ENCODE measurements at places on chromosomes 7 and 10.

DNA sequence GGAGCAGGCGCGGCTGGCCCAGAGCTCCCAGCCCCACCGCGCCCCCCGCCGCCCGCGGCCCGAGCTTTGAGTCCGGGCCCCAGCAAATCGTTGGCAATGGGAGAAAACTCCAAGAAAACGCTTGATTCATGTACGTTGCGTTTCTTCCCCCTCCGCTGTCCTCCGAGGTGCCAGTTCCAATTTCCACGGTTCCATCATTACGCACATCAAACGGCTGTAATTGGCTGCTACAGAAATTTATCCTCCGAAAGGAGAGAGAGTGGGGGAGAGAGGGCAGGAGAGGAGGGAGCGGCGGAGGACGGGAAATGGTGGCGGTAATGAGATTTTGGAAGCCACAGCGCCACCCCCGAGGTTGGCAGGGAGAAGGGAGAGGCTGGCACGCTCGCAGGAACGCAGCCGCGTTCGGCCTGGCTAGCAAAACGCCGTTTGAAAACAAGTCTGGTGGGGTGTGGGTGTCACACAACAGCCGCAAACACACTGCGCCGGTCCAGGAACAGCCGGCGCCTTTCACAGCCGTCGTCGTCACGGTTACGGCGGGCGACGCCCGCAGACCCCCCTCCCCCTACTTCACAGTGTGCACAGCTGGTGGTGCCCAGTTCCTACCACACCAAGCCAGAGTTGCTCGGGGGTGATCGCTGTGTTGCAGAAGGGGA, 57.5 kb downstream of the UNCX start:
- H3K27ac ChIP-seq, result no peak overlapping the region
- peaks cover 13% of the 10 kb centered on the region for H3K27me3 ChIP-seq
- DNase-seq, result peak; percentile 19
- H3K4me1 ChIP-seq, result peaks cover 5% of the 10 kb centered on the region

- DNase-seq, result no peak
- no peaks in the 10 kb centered on the region for H3K36me3 ChIP-seq
- peaks cover 25% of the 10 kb centered on the region for H3K27me3 ChIP-seq
- no peaks in the 10 kb centered on the region for H3K4me1 ChIP-seq
- H3K4me3 ChIP-seq, result no peak overlapping the region
- no peak overlapping the region for H3K27ac ChIP-seq
These were observed 140.3 kb downstream of the GPR85 start for GRCh38 chr7:112946350-112946749.

DNA sequence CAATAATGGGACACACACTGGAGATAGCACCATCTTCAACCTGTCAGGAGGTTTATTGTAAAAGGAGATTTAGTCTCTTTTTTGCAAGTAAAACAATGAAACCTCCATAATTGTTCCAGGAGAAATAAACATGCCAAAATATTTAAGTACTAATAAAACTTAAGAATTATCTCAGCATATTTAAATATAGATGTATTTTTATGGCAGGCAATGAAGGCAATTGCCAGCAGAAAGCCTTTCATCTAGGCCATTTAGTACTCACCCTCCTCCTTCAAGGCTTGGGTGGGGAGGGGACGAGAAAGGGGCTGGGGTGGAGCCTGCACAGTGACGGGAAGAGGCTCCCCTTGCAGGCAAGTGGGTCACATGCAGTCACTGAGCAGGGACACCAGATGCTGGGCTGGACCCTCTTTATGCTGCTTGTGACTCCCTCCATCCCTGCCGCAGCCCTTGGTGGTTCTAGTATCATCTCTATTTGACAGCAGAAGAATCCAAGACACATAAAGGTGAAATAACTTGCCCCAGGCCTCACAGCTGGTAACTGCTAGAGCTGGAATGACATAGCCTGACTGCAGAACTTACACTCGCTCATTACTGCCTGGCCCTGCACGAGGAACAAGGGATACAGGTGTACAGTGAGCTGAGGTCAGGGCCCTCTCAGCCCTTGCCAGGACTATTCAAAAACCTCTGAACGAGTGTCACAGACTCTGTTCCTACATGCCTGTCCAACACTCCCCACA, 449.5 kb upstream of the ZMIZ1 start:
- H3K27me3 ChIP-seq, result peaks cover 24% of the 10 kb centered on the region
- H3K4me1 ChIP-seq, result no peaks in the 10 kb centered on the region
- no peak for DNase-seq
- H3K27ac ChIP-seq, result no peak overlapping the region

DNA sequence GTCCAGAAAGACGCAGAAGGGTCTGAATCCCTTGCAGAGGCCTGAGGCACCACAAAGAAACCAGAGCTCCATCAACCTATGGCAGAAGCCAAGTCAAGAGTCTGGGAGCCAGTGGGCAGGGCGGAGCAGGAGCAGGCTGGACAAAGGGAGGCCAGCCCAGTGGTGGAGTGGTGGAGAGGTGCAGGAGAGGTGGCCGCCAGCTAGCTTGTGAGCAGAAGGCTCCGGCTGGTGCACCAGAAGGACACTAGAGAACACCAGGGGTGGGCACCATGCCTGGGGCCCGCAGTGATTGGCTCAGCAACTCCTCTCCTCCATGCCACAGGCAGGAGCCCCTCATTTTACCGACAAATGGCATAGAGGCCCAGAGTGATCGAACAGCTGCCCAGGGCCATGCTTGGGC, 186.6 kb downstream of the GRID1 start:
- H3K36me3 ChIP-seq, result no peaks in the 10 kb centered on the region
- no peak overlapping the region for H3K27ac ChIP-seq
- H3K27me3 ChIP-seq, result no peaks in the 10 kb centered on the region
- no peak overlapping the region for H3K4me3 ChIP-seq
- no peaks in the 10 kb centered on the region for H3K4me1 ChIP-seq

DNA sequence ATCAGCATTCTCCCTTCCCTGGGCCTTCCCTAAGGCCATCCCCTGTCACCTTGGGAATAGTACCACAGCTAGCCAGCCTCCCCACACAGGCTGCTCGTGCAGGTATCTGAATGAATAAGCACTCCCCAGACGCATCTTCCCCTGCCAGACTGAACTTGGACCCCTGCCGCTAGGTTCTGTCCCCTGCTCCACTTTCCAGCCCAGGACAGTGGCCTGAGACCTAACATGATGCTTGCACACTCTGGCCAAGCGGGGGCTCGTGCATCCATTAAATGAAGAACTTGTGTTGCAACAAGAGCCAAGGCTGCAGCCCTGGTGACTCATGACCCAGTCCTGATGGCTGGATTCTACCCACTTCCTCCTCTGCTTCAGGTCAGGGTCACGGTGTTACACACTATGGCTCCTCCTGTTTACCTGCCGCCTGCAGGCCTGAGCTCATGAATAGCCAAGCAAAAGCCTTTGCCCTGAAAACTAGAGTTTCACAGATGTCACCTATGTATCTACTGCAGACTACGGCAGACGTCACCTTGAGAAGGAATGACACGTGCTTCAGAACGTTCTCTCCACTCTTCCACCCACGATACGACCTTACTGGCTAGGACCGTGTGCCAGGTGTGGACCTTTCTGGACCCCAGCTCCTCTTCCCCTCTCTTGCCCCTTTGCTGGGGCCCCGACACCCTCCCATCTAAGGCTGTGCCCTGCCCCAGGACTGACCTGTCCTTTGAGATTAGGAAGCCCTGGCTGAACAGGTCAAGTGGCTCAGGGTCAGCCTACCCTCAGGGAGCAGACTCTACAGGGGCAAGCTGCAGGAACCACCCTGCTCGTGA, 6.5 kb downstream of the ASB13 start:
- H3K4me3 ChIP-seq, result no peak overlapping the region
- no peak for DNase-seq
- no peak overlapping the region for H3K27ac ChIP-seq
- H3K4me1 ChIP-seq, result peaks cover 35% of the 10 kb centered on the region
- no peaks in the 10 kb centered on the region for H3K27me3 ChIP-seq

GRCh38 chr7:82625377-82625776, 181.8 kb upstream of the CACNA2D1 start:
- H3K36me3 ChIP-seq, result no peaks in the 10 kb centered on the region
- no peaks in the 10 kb centered on the region for H3K4me1 ChIP-seq
- DNase-seq, result no peak

- DNase-seq, result no peak
- no peak overlapping the region for H3K27ac ChIP-seq
- H3K36me3 ChIP-seq, result no peaks in the 10 kb centered on the region
- no peak overlapping the region for H3K4me3 ChIP-seq
- H3K27me3 ChIP-seq, result no peaks in the 10 kb centered on the region
These were observed 104.2 kb downstream of the SAMD9 start for GRCh38 chr7:93013446-93014061.

GRCh38 chr10:132685921-132686680, 99.8 kb downstream of the NKX6-2 start:
- peaks cover 4% of the 10 kb centered on the region for H3K36me3 ChIP-seq
- no peaks in the 10 kb centered on the region for H3K27me3 ChIP-seq
- H3K27ac ChIP-seq, result no peak overlapping the region
- no peak overlapping the region for H3K4me3 ChIP-seq

DNA sequence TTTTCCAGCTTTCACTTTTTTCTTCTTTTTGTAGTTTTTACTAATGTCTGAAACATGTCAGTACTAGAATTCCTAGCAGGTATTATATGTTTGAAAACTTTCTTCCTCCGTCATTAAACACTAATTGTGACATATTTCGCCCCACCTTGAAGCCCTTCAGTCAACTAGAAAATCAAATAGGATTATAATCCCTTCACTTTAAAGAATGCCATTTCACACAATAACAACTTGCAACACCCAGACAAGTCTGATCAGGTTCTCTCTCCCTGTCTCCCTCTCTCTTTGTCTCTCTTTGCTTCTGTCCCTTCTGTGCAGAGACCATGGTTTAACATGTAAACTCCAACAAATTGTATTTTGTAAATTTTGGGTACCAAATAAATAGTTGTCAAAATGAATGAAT, 373.5 kb downstream of the SEMA3D start:
- no peak overlapping the region for H3K27ac ChIP-seq
- no peaks in the 10 kb centered on the region for H3K4me1 ChIP-seq
- no peak overlapping the region for H3K4me3 ChIP-seq
- H3K36me3 ChIP-seq, result no peaks in the 10 kb centered on the region
- H3K27me3 ChIP-seq, result no peaks in the 10 kb centered on the region

DNA sequence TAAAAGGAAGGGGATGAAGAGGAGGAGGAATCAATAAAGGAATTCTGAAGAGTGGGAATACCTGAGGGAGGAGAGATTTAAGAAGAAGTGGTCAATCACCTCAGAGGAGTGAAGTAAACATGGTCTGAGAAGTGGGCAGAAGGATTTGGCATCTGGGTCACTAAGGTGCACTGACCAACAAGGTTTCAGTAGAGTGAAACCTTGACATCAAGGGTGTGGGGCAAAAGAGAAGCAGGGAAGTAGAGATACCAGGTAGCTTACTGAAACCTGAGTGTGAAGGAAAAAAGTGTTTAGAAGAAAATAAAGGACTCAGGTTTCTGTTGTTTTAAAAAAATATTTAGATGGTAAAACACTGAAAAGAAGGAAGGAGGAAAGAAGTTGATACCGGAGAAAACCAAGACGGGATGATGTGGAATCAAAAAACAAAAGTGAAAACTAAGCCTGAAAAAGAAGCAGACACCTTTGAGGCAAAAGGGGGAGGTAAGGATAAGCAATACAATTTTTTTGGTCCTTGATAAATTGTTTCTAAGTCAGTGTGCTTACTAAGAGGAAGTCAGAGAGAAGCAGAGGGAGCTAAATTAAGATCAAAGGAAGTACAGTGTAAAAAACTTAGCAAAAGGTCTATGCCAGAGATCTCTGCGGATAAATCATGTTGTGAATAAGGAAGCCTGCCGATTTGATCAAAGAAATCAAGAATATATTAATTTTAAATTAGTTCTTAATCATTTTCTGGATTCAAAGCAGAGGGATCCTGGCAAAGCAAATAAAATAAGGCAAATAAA, 137.2 kb upstream of the GPR22 start:
- H3K27ac ChIP-seq, result no peak overlapping the region
- H3K27me3 ChIP-seq, result no peaks in the 10 kb centered on the region
- DNase-seq, result no peak
- H3K4me3 ChIP-seq, result peak overlapping the region; percentile 9

GRCh38 chr10:51821745-51822144, 122.3 kb upstream of the CSTF2T start:
- H3K4me3 ChIP-seq, result no peak overlapping the region
- peaks cover 3% of the 10 kb centered on the region for H3K27me3 ChIP-seq
- no peaks in the 10 kb centered on the region for H3K36me3 ChIP-seq
- DNase-seq, result no peak
- no peak overlapping the region for H3K27ac ChIP-seq
- H3K4me1 ChIP-seq, result no peaks in the 10 kb centered on the region

DNA sequence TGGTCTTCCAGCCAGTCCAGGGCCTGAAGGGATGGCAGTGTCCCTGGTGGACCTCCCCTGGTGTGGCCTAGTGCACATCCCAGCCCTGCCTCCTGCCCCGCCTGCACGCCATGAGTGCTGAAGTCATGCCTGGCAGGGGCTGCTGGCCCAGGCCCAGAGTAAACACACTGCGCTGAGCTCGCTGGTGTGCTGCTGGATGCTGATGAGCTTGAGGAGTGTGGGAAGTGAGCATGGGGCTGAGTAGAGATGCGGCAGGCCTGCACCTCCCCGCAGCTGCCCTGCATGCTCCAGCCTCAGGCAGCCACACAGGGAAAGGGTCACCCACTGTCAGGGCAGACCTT, 43.2 kb downstream of the HTRA1 start:
- H3K36me3 ChIP-seq, result no peaks in the 10 kb centered on the region
- H3K4me3 ChIP-seq, result no peak overlapping the region
- H3K27me3 ChIP-seq, result no peaks in the 10 kb centered on the region
- no peaks in the 10 kb centered on the region for H3K4me1 ChIP-seq
- DNase-seq, result no peak

DNA sequence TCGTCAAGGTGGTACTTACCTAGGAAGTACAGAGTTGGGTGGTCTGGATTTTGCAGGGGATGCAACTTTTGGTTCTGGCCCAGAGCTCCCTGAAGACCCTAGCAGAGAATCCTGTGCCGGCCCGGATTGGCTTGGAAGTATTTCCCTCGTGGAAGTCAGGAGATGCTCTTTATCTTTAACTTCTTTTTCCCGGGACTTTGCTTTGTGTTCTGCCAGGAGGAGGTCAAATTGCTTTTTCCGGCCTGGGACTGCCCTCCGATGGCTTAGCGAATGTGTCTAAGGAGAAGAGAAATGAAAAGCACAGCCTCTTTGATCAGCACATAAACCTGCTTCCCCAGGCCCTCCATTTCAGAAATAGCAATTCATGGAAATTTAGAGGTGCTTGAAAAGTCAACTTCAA, 57.0 kb upstream of the EFCAB10 start:
- peaks cover 10% of the 10 kb centered on the region for H3K36me3 ChIP-seq
- no peak overlapping the region for H3K4me3 ChIP-seq
- no peaks in the 10 kb centered on the region for H3K27me3 ChIP-seq
- no peaks in the 10 kb centered on the region for H3K4me1 ChIP-seq
- H3K27ac ChIP-seq, result no peak overlapping the region
- no peak for DNase-seq

DNA sequence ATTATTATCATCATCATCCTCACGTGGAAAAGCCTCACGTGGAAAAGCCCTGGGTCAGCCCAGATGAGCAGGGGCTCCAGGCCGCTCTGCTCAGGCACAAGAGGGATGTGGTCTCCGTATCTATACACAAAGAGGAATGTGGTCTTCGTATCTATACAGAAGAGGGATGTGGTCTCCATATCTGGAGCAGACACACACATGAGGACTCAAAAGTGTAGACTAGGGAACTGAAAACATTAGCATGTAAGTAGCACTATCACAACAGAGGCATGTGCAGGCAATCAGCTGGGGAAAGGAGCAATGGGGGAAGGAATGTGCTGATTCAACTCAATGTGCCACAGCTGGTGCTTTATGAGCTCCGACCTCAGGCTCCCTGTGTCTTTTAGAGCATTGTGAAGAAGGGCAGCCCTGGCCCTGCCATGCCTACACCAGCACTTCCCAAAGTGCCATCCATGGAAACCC, 86.5 kb downstream of the PLXNA4 start:
- DNase-seq, result no peak
- no peak overlapping the region for H3K27ac ChIP-seq
- H3K36me3 ChIP-seq, result no peaks in the 10 kb centered on the region
- H3K27me3 ChIP-seq, result no peaks in the 10 kb centered on the region

- DNase-seq, result no peak
- H3K4me3 ChIP-seq, result no peak overlapping the region
- no peaks in the 10 kb centered on the region for H3K27me3 ChIP-seq
- peaks cover 45% of the 10 kb centered on the region for H3K36me3 ChIP-seq
- H3K4me1 ChIP-seq, result no peaks in the 10 kb centered on the region
These were observed 35.3 kb downstream of the TRRAP start for GRCh38 chr7:98913612-98914011.
